ENCODE measurements at places on chromosomes 13 and 19. TPM values are rescaled to one million over a fixed set of nuclear protein-coding genes. Genes with fewer than 3 reads are reported as not detected.

DNA sequence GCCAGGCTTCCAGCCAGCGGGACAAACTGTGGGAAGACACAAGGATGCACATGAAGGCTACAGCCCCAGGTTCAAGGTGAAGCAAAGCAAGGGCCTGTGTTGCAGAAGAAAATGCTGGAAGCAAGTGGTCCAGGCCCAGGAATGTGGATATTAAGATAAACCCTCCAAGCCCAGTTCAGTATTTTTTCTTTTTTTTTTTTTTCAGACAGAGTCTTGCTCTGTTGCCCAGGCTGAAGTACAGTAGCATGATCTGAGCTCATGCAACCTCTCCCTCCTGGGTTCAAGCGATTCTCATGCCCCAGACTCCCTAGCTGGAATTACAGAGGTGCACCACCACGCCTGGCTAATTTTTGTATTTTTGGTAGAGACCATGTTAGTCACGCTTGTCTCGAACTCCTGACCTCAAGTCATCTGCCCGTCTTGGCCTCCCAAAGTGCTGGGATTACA lies 4.4 kb downstream of the PRDX2 start:
- DNase-seq, result no peak

ZNF431 gene
- 16.4 TPM for polyA plus RNA-seq

ALOX5AP gene
- polyA plus RNA-seq, result 4.7 TPM

- no peak for DNase-seq
Observed at GRCh38 chr19:16062789-16063188, 13.5 kb upstream of the TPM4 start.

SYNGR4 gene
- polyA plus RNA-seq, result 0.64 TPM

DNA sequence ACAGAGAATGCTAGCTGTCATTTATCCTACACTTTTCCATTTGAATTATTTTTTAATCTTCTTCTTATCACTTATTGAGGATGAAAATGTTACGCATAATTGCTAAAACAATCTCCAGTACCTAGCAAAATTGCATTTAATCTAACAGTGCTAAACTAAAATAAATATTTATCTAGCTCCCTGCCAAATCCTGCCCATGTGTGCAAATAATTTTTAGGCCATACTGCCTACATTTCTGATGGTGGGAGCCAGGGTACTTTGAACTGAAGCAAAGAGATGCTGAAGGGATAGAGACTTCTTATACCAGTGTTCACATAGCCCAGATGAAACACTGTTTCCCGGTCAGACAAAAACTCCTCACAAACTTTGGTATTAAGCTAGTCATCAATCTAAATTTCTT lies 1268.7 kb upstream of the PCDH20 start:
- no peak for DNase-seq

- no peak for DNase-seq
Observed at GRCh38 chr13:63024458-63024857, 1608.8 kb upstream of the PCDH20 start.

DNA sequence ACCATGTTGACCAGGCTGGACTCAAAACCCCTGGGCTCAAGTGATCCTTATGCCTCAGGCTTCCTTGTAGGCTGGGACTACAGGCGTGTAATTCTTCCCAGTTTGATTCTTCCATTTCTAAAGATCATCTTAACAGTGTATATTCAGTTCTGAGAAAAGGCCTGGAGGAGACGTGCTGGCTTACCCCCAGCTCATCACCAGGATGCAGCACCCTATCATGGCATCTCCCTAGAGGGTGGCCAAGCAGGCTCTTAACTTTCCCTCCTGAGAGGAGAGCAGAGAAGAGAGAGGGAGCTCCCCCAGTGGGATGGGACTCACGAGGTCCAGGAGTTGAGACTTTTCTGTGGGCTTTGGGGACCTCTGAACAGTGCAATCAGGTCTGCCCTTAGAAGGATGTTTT lies 2.1 kb upstream of the TUBA3C start:
- DNase-seq, result no peak

TDRD12 gene
- 0.58 TPM for polyA plus RNA-seq

ALDH16A1 gene
- polyA plus RNA-seq, result 29.7 TPM

GRCh38 chr19:43847884-43848283 lies 20.8 kb downstream of the ZNF283 start:
- DNase-seq, result no peak

MZF1 gene
- polyA plus RNA-seq, result 61.3 TPM

- DNase-seq, result no peak
Observed at GRCh38 chr13:42836930-42837690, 55.7 kb downstream of the FAM216B start.

DNA sequence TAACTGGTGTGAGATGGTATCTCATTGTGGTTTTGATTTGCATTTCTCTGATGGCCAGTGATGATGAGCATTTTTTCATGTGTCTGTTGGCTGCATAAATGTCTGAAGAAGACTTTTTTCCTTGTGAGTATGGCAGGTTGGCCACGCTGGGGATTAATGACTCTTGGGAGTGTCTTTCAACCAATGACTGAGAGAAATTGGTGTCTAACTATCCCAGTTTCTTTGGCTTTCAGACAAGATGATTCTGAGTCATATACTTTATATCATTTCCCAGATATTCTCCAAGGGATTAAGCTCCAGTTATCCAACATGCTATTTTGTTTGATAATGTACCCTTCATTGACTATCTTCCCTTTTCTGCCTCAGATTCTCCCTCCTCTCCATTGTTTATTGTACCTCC lies 35.5 kb upstream of the CSNK1A1L start:
- DNase-seq, result no peak

Measured in left renal cortex interstitium (tissue), 4 donors.